Naive B cell (primary cell): ENCODE measurements at places on chromosomes 1 and 21.

- DNase-seq: no peak
These were observed 1.8 kb downstream of the WDR77 start for GRCh38 chr1:111446967-111447892.

- DNase-seq: no peak
These were observed 1177.6 kb downstream of the PLA2G4A start for GRCh38 chr1:188006354-188006753.

DNA sequence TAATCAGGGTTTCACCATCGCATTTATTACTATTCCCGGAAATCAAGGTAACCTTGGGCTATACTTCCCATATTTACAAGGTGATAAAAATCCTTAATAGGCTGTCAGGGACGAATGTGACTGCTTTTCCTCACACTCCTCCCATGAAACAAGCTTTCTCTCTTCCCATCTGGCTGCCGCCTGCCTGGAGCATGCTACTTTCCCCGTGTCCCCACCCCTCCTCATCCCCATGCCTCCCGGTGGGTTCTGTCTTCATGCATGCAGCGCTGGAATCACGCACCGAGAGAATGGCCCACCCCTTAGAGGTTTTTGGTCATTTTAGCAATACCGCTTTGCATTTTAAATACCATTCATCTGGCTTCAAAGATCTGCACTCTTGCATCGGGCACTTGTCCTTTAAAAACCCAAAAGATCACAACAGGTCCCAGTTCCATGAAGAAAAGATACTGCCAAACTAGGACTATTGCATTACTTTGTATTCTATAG lies 339.1 kb downstream of the NTNG1 start:
- DNase-seq: no peak

DNA sequence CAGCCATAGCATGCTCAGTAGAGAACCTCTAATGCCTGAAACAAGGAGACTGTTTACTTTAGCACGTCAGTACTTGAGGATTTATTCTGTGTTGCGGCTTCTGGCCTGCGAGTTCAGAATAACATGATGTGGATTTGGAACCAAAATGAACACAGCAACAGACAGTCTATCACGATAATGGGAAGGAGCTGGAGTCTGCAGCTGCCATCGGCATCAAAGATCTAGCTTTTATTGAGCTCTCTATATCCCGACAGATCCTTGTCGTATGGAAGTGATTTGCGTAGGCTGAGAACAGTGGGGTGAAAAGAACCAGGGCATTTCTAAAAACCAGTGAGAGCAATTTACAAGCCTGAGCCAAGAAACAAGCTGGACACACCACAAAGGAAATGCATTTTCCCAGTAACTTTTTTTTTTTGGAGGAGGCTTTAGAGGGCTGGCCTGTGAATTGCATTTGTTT lies 294.2 kb downstream of the KIF26B start:
- no peak for DNase-seq

GRCh38 chr1:2984399-2985061 lies 36.7 kb upstream of the ACTRT2 start:
- no peak for DNase-seq

- DNase-seq: no peak
These were observed 87.6 kb downstream of the GFI1 start for GRCh38 chr1:92399076-92399475.

DNA sequence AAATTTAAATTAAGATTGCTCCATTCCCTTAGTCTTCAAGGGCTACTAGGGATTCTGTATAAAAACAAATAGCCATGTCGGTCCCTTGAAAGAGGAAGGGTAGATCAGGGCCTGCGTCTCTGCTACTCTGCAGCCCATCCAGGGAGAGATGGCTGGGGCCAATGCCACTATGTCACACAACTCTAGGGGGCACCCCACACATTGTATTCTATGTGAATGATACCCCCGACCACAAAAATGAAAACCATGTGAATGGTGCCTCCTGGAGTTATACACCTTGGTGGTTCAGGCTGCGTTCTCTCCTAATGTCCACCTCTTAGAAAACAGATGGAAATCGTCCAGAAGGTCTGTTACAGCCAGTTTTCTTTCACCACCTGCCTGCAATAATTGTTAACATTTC lies 18.0 kb downstream of the PIK3C2B start:
- no peak for DNase-seq

- no peak for DNase-seq
These were observed 561.9 kb upstream of the CAMK1G start for GRCh38 chr1:209021622-209022021.

GRCh38 chr21:37251294-37251634 lies 15.9 kb downstream of the VPS26C start:
- no peak for DNase-seq

DNA sequence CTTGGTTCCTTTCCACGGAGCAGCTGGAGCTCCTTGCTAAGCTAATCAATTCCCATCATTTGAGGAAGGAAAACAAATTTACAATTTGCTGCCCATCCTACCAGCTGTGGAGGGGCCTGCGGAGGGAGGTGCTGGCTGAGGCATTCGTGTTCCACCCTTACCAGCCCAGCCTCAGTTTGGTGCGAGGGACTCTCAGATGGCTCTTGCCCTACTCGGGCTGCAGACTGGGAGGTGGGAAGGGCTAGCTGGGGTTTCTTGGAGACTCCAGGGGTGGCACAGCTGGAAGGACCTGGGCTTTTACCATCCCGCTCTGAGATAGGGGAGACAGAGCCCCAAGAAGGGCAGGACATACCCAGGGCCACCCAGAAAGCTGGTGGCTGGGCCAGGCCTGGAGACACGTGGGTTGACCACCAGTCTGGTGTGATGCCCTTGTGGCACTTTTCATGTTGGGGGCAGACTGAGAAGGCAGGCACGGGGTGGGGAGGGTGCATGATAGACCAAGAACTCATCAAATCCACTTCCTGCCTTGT lies 17.7 kb downstream of the DISP3 start:
- no peak for DNase-seq

DNA sequence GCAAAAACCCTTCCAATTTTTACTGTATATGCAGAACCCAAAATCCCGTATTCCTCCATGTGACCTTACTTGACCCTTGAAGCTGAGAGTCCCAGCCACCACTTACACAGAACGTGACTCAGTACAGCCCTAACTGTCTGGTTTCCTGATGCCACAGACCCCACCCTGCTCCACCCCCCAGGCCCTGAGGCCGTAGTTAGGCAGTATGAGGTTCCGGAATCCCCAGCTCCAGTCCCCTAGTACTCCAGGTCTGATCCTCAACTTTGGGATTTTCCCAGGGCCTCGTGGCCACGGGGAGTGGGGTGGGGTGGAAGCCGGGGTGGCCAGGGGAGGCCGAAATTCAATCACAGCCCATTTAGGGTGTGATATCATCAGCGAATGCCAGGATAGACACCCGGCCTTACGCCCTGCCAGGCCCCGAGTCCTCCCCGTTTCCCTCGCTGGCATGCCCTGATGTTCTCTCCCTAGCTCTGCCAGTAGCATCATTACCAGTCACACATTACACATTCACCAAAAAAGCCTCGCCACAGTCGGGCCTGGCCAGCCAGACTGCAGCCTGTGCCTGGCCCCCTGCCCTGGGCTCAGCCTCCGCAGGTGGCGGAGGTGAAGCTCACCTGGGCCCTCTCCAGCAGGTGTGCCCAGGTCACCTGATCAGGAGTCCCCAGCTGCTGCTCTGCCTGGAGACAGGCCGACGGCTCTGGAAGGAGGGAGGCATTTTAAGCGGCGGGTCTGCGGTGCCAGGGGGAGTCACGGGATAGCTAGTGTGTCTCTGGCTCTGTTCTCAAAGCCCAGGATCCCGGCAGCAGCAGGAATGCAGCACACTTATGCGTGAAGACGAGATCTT lies 70.8 kb downstream of the SCCPDH start:
- no peak for DNase-seq

GRCh38 chr21:40562242-40563002 lies 284.5 kb downstream of the DSCAM start:
- DNase-seq: no peak

GRCh38 chr1:9196129-9197040 lies 38.2 kb upstream of the H6PD start:
- peak; percentile 47 for DNase-seq

DNA sequence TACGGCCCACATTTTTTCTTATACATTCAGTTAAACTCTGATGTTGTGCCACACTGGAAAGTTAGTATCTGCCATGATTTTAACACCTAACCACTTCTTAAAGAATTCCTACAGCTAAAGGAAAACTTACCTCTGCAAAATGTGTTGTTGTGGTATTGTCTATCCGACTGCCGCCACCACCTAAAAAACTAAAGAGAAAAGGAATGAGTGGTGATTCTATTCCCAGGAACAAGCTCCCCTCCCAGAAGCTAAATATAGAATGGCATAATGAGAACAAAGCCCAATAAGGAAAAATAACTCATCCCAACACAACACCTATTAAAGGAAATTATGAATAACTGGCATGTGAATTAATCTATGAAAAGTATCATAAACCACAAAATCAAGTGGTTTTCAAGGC lies 39.5 kb downstream of the RNF115 start:
- no peak for DNase-seq

DNA sequence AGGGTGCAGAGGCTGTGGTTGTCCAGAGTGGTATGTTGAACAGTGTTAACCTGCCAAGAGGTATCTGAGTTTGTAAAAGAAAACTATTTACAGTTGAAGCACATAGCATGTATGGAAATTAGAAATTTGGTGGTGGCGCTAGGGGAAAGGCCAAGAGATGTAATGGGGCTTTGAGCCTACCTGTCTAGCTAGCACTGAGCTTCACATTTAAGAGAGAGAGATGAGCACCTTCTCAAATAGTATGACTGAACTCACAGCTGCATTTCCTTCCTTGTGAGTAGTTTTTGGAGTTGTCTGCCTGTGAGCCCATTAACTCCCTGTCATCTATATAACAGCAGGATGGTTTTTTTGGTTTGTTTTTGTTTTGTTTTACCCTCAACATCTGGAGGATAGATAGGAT lies 4.0 kb downstream of the CLIC4 start:
- peak; percentile 39 for DNase-seq

GRCh38 chr1:46525253-46525983 lies 26.0 kb downstream of the KNCN start:
- no peak for DNase-seq

DNA sequence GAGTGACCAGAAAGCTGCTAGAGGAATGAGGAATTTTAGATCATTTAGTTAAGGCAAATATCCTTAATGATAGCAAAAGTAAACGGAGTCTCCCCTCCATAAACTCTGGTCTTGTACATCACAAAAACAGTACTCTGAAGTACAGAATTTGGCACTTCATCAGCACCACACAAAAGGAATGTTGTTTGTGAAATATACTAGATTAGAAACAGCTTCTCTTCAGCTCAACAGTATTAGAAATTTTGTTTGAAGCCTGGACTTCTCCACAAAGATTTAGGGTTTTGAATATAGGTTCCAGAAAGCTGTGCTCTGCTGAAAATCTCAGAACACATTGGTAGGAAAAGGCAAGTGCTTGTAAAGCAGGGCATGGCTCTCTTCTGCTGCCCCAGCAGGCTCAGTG lies 135.1 kb upstream of the PTGFR start:
- no peak for DNase-seq

- DNase-seq: no peak
These were observed 26.0 kb downstream of the VAMP4 start for GRCh38 chr1:171715813-171716251.

DNA sequence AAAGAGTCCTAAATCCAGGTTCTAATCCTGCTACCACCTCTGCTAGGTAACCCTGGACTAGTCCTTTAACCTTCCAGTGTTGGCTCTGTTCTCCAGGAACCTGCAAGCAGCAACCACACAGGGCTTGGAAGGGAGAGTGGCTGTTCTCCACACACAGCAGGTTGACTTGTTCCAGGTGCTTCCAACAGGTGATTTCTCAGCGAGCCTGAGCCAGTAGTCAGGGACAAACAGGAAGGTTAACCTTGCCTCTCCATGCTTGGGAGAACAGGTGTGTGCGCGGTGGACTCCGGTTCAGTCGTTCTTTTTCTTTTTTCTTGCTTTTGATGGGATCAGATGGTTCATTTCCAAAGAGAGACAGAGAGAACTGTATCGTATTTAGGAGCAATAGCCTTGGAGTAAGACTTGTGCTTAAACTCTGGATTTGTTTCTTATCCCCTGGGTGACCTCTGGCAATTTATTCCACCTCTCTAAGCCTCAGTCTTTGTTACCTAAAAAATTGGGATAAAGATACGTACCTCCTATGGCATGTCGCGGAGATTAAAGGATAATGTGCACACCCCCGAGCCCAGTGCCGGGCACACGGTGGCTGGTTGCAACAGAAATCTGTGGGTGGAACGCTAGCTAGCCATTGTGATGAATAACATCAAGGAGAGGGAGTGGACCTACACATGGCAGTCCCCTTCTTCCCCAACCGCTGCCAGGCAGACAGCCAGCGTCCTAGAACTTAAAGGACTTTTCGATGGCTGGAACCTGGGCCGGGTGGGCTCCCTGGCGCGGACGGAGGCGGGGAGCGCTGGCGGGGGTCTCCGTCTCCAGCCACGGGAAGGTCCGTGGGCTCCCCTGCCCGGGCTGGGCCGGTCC lies 583 bp upstream of the CACHD1 start:
- DNase-seq: no peak

DNA sequence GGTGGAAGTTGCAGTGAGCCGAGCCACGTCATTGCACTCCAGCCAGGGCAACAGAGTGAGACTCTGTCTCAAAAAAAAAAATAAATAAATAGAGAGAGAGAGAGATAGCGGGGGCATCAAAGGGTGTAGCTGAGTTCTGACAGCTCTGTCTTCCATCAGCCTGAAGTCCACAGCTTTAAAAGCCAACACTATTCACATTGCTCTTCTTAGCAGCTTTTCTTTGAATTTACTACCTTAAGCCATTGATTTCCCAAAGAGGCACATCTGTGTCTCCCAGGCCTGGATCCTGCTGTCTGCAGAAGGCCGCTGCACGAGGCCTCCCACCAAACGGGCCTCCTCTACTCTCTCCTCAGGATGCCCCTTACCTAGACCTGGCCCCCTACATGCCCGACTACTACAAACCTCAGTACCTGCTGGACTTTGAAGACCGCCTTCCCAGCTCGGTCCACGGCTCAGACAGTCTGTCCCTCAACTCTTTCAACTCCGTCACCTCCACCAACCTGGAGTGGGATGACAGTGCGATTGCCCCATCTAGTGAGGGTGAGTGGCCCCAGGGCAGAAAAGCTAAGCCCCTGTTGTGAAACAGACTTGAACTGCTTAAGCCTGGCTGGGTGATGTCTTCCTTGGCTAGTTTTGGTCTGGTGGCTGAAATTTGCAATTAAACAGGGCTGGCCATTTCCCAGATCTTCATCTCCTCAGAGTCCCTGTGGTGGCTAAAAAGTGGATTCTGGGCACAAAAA lies 16.5 kb upstream of the SLC25A34 start:
- DNase-seq: no peak
